ENCODE measurements at places on chromosomes 7 and 10. TPM values are rescaled to one million over a fixed set of nuclear protein-coding genes. Genes with fewer than 3 reads are reported as not detected.

LRRC18 gene
- total RNA-seq = not detected

FAM237B gene
- not detected for total RNA-seq

ABCB1 gene
- 8.1 TPM for total RNA-seq

CALCR gene
- total RNA-seq = not detected

LAMB1 gene
- not detected for total RNA-seq

VWC2 gene
- not detected for total RNA-seq

PNLIPRP3 gene
- total RNA-seq = not detected

FFAR4 gene
- not detected for total RNA-seq

RAMP3 gene
- total RNA-seq = not detected

TMEM225B gene
- 1.9 TPM for total RNA-seq

- no peak for DNase-seq
Observed at GRCh38 chr10:98636921-98637329, 190.2 kb upstream of the HPS1 start.

- DNase-seq = peak; percentile 65
Observed at GRCh38 chr7:73738220-73738611, 386 bp downstream of the ABHD11 start.

- no peak for DNase-seq
Observed at GRCh38 chr10:1214882-1215540, 158.8 kb downstream of the WDR37 start.

GRCh38 chr10:38038107-38038931 is 27.8 kb downstream of the ZNF33A start:
- no peak for DNase-seq

- no peak for DNase-seq
Observed at GRCh38 chr7:132161976-132162375, 414.3 kb downstream of the PLXNA4 start.

DNA sequence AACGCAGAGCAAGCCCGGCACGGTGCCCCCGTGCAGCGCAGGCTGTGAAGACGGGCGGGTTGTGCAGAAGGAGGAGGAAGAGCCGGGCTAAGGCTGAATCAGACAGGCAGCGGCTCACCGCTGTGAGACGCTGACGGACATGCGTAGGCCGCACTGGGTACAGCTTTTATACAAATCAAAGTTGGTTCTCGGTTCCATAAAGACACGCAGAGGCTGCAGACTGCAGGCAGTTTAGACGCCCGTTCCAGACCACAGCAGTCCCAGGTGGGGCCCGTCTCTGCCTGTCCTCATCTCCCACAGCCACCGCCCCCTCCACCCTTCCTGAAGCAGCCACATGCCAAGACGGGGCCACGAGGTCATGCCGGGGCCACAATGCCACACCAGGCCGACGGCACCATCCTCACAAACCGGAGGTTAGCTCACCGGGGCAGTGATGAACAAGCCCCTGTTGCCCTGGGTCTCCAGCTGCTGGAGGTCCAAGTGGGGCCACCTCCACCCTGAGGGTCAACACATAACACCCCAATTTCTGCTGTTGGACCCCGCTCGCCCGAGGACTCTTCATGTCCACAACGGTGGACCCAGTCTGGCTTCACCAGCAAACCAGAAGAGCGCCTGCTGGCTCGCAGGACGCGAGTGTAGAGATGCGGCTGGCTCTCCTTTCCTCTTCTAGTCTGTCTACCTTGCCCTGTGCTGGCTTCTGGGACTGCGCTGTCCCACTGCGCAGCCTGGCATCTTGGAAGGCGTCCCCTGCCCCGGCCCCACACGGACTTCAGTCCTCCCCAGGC is 227.2 kb downstream of the ELFN1 start:
- DNase-seq = no peak

DNA sequence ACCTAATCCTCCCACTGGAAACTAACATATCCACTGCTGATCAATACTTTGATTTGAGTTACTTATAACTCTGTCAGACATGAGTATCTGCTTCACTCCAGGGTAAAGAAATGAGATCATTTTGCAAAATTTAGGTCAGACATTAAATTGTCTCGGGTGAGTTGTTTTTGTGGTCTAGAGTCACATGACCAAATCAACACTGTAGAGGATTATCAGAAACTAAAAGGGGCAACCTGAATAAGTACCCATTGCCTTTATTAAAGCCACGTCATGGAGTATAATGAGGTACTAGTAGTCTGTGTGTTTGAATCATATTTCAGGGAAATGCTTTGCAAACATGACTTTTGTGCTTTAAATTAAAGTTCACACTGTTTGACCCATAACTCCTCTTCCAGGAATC is 107.7 kb upstream of the ADO start:
- no peak for DNase-seq

- no peak for DNase-seq
Observed at GRCh38 chr10:33483124-33483815, 148.8 kb upstream of the NRP1 start.

- no peak for DNase-seq
Observed at GRCh38 chr7:26964156-26964808, 99.9 kb upstream of the SKAP2 start.

DNA sequence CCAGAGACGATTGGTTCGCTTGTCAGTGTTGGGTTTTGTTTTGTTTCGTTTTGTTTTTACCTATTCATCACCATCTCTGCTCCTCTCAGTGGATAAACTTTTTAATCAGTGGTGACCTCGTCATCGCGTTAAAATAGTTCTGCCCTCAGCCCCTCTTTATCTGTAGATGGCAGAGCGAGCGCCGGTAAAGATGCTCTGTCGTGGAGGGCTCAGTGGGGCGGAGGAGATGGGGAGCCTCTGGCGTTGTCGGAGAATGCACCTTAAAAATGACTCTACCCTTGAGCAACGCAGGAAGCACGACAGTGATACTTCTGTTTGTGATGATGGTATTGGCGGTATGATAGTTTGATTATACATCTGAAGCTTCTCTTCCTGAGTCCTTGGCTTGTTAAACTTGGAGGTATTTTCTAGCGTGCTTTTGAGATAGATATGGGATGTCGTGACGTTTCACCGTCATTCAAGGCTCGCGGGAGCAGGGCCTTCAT is 554 bp downstream of the CSGALNACT2 start:
- peak; percentile 75 for DNase-seq

- DNase-seq = no peak
Observed at GRCh38 chr10:83991986-83992753, 147.1 kb upstream of the GHITM start.

DNA sequence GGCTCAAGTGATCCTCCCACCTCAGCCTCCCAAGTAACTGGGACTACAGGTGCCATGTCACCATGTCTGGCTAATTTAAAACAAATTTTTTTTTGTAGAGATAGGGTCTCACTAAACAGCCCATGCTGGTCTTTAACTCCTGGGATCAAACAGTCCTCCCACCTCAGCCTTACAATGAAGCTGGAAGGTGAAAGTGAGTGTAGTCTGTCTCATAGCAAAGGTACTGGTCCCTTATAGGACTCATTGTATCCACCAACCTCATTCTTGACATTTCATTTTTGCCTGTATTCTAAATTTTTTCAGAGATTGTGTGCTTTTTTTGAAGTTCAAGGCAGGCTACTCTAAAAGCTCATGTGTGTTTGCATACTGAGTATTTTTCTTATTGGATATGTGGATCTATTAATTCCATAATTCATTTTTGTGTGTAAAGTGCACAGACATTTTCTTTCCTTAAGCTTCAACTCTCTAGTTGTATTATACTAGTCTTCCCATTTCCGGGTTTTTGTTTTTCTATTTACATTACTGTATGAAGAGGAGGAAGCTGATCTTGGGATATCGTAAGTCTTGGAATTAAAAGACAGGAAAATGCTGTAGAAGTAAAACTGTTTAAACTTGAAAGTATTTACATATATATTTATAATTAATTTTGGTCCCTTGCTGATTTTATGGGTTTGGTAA is 13.3 kb downstream of the KMT2E start:
- DNase-seq = no peak

GRCh38 chr10:93245147-93245546 is 171.5 kb downstream of the CYP26A1 start:
- DNase-seq = no peak

- no peak for DNase-seq
Observed at GRCh38 chr7:1650363-1651030, 19.6 kb upstream of the ELFN1 start.

GRCh38 chr7:144519925-144520324 is 116.4 kb upstream of the NOBOX start:
- DNase-seq = no peak

DNA sequence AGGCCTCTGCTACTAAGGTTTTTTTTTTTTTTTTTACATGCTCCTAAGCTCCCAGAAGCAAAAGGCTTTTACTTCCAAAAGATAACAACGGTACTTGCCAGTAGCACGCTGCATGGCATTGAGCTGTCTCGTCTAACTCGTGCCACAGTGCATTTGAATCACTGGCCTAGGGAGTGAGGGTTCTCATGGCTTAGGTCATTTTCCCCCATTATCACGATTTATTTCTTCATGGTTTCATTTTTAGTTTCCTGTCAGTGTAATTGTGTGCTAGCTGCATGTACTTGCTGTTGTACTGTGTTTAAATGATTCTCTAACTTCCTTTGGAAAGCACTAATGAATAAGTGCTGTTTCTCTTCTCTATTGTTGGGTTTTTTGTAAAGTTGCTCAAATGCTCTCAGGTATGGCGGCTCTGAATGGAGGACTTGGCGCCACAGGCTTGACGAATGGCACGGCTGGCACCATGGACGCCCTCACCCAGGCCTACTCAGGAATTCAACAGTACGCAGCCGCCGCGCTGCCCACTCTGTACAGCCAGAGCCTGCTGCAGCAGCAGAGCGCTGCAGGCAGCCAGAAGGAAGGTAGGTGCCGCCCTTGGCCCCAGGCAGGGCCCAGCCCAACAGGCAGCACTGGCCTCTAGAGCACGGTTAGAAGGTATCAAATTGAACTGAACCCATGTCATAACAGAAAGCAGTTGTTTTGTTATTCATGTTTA is 290.5 kb downstream of the USP6NL start:
- peak; percentile 13 for DNase-seq

DNA sequence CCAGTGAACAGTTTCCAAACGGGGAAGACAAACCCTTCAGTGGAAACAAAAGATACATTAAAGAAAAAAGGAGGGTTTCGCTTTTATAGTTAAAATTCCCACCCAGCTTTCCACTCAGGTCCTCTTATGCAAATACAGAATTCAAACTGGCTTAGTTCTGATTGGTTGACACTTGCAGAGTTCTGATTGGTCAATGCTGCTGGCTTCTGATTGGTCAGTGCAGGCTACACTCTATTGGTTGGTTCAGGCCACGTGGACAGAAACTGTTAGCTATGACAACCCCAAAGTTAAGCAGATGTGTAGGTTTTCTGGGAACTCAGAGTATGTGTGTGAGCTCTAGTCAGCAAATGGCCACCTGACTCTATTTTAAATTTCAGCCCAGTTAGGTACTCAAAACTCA is 80.0 kb downstream of the FBXL13 start:
- no peak for DNase-seq

DNA sequence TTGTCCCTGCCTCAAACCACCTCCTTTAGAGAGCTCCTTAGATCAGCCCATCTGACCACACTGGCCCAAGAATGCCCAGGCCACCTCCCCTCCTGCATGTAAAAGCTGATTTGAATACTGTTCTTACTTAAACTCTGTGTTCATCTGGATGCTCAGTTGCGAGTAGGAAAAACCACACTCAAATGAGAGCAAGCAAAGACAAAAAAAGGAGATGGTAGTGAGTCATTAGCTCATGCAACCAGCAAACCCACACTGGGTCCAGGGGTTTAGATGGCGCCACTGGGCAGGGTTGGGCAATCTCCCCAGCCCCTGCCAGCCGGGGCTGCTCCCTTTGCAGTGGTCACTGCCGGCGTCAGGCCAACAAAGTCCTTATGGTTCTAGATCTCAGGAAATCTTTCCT is 32.7 kb downstream of the TSPAN15 start:
- no peak for DNase-seq

GRCh38 chr7:28592861-28593260 is 180.5 kb downstream of the CREB5 start:
- no peak for DNase-seq

GRCh38 chr10:48271047-48271730 is 3.3 kb downstream of the FRMPD2 start:
- DNase-seq = no peak

DNA sequence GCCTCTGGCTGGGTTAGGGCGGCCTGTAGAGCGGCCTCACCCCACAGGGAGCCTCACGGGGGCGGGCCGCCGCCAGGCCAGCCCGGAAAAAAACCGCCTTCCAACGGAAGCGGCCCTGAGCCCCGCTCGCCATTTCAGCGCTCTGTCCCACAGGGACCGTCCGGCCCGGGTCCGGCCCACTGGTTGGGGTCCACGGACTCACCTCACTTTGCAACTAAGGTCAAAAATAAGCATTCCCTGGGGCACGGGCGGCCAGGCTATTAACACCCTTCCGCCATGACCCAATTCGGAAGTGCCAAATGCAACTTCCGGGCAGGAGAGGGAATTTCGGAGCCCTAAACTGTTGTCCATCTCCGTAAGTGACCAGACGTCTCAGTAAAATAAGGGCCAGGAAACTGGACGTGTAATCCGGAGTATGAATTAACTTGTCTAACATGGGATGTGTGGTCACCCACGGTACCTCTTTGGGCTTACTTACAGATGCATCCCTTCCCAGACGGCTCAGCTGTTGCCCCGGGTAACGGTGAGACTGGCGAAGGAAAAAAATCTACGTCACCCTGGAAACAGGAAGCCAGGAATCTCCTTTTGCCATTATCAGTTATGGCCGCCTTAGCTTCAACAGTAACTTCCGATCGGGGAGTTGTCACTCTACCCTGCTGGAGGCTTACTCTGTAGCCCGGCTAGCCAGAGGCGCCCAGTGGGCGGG is at the start of gene BBIP1:
TSS of gene BBIP1 (minus strand) at position 538 of the 706 bp plus-strand sequence. CDS start 1,023 bp downstream, outside the sequence.
- no peak for DNase-seq

GRCh38 chr7:41994036-41994745 is 242.8 kb downstream of the GLI3 start:
- no peak for DNase-seq

- DNase-seq = no peak
Observed at GRCh38 chr10:20765066-20765465, 132.0 kb downstream of the NEBL start.

- no peak for DNase-seq
Observed at GRCh38 chr10:3727268-3727667, 57.7 kb downstream of the KLF6 start.

DNA sequence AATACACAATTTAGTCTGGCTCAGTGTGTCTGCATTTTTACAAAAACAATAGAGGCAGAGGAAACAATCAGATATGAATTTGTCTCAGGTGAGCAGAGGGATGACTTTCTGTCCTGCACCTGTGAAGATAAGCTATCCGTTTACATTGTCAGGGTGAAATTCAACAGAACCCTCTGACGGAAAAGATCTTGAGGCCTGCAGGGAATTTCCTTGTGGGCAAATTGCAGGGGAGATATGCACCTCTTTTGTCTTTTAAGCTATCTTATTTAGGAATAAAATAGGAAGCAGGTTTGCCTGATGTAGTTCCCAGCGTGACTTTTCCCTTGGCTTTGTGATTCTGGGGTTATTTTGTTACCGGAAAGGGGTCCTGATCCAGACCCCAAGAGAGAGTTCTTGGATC is 325.1 kb downstream of the GALNT17 start:
- DNase-seq = no peak

GRCh38 chr10:110516815-110517492 is 19.2 kb downstream of the DUSP5 start:
- no peak for DNase-seq

Data from activated CD4-positive, alpha-beta memory T cell treated with anti-CD3 and anti-CD28 coated beads, Interleukin-2, amount 10 ng/mL, durations not matched to agents 7 days and 5 days (primary cell).